SHP77 treated with DMSO at 0.1 percent for 48 hours (cell line): ENCODE measurements at places on chromosomes 4 and X.

- no peak for DNase-seq
These were observed 11.2 kb upstream of the PGRMC2 start for GRCh38 chr4:128298852-128299251.

- no peak for DNase-seq
These were observed 480.1 kb upstream of the GALNT7 start for GRCh38 chr4:172688534-172688933.

GRCh38 chrX:136192839-136193414, 45.6 kb downstream of the FHL1 start:
- no peak for DNase-seq

DNA sequence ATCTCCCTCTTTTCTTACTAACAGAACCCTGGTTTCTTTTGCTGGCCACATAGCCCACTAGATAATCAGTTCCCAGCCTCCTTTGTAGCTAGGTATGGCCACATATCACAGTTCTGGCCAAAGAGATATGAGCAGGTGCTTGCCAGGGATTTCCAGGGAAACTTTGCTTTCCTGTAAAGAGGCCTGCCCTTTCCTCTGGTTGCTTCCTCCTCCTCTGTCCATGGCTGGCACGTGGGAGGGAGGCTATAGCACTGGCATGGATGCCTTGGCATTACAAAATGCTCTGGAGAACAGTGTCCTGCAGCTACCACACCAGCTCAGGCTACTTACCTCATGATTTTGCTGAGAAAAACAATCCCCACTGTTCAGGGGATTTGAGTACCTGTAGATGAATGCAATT, 27.5 kb downstream of the RAB33B start:
- no peak for DNase-seq
